NCI-H1105 treated with DMSO at 0.1 percent for 48 hours (cell line): ENCODE measurements at places on chromosomes 2 and 18.

GRCh38 chr2:8549273-8549922, 132.5 kb upstream of the ID2 start:
- DNase-seq: no peak

GRCh38 chr18:3547891-3548615, 98.1 kb downstream of the TGIF1 start:
- no peak for DNase-seq

DNA sequence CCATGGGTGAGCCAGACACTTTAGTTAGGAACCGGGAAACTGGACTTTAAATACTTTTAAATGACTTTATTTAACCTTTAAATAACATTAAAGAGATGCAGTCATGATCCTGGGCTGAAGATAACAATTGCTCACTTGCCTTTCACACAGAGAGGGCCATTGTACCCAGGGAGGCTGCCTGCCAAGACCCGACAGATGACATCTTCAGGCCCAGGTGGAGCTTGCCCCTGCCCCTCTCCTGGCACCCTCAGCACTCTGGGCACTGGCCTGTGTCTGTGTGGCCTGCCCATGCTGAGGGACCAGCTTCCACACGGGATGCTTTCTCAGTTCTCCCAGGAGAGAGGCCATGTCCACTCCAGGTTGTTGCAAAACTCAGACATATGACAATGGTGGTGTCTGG, 216.4 kb upstream of the MYT1L start:
- no peak for DNase-seq

- no peak for DNase-seq
Measured at GRCh38 chr18:60070631-60071030, 170.8 kb downstream of the PMAIP1 start.

- DNase-seq: no peak
Measured at GRCh38 chr18:42394238-42394637, 439.2 kb downstream of the PIK3C3 start.

DNA sequence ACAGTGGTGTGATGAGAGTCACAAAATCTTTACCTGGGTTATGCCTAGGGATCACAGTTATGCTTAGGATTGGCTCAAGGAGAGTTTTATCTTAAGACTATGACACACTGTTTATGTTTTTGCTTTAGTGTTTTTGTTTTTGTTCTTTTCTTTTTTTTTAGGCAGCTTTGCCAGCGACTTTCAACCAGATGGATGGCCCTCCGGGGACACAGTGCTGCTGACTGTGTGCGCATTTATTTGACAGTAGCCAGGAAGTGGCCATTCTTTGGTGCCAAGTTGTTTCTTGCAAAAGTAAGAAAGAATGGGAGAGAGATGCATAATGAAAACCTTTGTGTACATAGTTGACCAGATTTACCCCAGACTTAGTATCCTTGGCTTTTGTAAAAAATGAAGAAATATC, 15.1 kb upstream of the DYNC2LI1 start:
- no peak for DNase-seq

DNA sequence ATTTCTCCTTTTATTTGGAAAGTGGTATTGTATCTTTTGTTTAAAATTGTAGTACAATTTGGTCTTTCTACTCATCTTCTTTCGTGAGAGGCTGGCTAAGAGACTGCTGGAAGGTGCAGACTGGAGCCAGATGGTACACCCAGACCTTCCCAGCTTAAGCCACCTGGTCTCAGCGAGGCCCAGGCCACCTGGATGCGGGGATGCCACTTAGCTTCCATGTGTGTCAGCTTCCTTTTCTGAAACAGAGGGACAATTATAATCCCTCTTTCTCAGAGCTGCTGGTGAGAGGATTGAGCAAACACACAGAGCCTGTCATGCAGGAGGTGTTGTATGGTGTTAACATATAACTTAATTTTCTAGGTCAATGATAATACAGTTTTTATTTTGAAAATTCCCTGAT, 17.4 kb downstream of the FARP2 start:
- DNase-seq: no peak

DNA sequence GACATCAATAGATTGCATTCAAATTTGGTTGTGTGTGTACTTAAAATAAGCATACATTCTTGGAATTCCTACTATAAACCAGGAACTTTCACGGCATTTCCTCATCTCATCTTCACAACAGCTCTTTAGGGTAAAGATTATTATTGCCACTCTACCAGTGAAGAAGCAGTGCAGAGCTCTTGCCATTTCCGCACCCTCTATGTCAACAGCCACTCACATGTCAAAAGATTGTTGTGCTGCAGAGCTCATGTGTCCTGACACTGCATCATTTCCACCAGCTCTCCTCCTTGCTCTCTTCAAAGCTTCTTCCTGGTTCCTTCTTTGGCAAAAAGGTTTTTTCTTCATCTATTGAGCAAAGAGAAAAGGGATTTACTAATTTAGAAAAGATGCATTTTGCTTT, 26.5 kb upstream of the L3MBTL4 start:
- DNase-seq: no peak

- no peak for DNase-seq
Measured at GRCh38 chr2:118987886-118988285, 45.9 kb downstream of the MARCO start.

DNA sequence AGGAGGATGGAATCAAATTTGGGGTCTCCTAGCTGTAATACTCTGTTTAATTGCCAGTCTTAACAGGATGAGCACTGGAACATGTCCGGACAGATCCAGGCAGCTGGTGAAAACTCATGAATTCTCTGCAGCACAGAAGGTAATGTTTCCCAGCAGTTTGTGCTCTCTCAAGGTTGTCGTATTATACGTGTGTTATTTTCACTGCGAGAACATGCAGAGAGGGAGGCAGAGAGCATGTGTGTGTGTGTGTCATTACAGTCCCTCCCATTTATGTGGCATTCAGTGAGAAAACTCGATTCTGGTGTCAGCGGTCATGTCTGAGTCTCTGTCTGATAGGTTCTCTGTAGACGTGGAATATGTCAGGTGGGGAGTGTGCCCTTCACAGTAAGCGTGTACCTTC, 150.2 kb upstream of the POU3F3 start:
- peak; percentile 84 for DNase-seq

- DNase-seq: no peak
Measured at GRCh38 chr2:219273937-219274336, 5.2 kb upstream of the DNAJB2 start.
